Liver (tissue), 10 donors: ENCODE measurements at places on chromosomes 16 and 17.
A peak's percentile ranks its signal among the peaks of the same experiment; 100 is the strongest.

- DNase-seq = no peak
Observed at GRCh38 chr17:78667741-78668640, 90.8 kb upstream of the DNAH17 start.

GRCh38 chr16:35011-35677 is 18.3 kb downstream of the POLR3K start:
- DNase-seq = no peak

GRCh38 chr16:10752843-10753523 is 9.3 kb downstream of the NUBP1 start:
- no peak for DNase-seq

GRCh38 chr17:58337600-58338453 is 9.2 kb upstream of the TSPOAP1 start:
- DNase-seq = no peak

DNA sequence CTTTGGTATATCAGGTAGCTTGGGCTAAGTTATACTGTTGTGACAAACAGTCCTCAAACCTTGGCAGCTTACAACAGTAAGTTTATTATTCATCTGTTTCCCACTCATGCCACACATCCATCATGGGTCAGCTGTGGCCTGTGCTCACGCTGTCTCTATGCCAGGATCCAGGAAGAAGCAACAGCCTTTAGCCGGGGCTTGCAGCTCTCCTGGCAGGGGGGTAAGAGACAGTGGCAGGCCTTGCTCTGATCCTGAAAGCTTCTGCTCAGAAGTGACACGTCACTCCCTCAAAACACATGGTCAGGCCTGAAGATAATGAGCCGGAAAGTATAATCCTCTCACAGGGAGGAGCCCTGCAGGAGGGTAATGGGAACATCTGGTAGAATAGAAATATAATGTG is 377.6 kb downstream of the CPPED1 start:
- DNase-seq = no peak

DNA sequence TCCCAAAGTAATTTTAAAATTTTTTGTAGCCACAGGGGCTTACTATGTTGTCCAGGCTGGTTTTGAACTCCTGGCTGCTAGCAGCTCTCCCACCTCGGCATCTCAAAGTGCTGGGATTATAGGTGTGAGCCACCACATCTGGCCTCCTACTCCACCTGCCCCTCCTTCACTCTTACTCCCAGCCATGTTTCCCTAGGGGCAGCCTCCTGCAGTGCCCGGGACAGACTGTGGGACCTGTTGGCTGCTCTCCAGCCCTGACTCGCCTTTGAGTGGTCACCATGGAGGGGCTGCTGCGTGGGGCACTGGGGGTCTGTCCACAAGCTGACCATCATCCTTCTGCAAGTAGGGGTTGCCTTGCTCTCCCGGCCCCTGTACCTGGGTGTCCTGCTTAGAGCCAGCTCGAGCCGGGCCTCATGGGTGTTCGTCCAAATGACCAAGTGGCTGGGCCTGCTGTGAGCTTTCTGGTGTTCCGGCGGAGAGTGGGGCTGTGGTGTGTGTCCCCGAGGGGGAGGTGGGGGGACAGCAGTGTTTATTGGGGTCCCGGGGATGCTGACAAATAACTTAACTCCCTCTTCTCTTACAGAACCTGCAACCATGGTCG is 16.6 kb downstream of the SPIRE2 start:
- DNase-seq = peak; percentile 32

- no peak for DNase-seq
Observed at GRCh38 chr17:35028531-35029262, 34.8 kb downstream of the RFFL start.

DNA sequence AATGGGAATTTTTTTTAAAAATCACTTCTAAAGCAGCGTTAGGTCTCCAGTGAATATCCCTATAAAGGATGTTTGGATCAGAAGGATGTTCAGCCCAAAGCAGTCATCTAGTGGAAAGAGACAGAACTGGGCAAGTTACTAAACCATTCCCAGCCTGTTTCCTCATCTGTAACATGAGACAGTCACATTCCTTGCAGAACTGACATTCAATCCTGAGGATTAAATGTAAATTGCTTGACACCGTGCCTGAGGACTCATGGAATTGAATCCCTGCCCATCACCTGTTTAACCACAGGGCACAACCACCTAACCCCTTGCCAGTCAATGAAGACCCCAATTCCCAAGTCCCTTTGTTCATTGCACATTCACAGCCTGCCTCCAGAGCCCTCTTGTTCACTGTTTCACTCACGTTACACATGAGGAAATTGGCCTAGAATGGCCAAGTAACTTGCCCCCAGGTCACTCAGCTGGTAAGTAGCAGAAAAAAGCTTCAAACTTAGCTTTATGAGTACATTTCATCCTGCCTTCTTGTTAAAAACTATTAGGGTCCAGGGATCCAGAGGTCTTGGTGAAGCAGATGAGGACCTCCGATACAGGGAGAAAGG is 1.4 kb downstream of the CMTM2 start:
- no peak for DNase-seq

- DNase-seq = no peak
Observed at GRCh38 chr16:72487283-72487682, 315.3 kb upstream of the PMFBP1 start.

GRCh38 chr17:20155258-20156195 is 146.4 kb downstream of the SPECC1 start:
- DNase-seq = peak; percentile 97

- no peak for DNase-seq
Observed at GRCh38 chr16:49940464-49941224, 84.4 kb upstream of the CNEP1R1 start.

- no peak for DNase-seq
Observed at GRCh38 chr17:67459985-67460384, 82.9 kb downstream of the PITPNC1 start.
